ENCODE measurements at places on chromosomes 12 and 14. TPM values are rescaled to one million over a fixed set of nuclear protein-coding genes. Genes with fewer than 3 reads are reported as not detected.

GRCh38 chr14:106218174-106218573 is 691.8 kb downstream of the TMEM121 start:
- H3K27me3 ChIP-seq, result no peaks in the 10 kb centered on the region

GRCh38 chr14:55780156-55780946 is 200.3 kb downstream of the KTN1 start:
- no peaks in the 10 kb centered on the region for H3K27me3 ChIP-seq
- H3K4me1 ChIP-seq, result peaks cover 16% of the 10 kb centered on the region
- H3K4me3 ChIP-seq, result no peak overlapping the region
- H3K27ac ChIP-seq, result no peak overlapping the region
- no peaks in the 10 kb centered on the region for H3K36me3 ChIP-seq
- DNase-seq, result peak; percentile 74

GRCh38 chr12:19005257-19005801 is 124.2 kb upstream of the PLEKHA5 start:
- no peak for DNase-seq
- H3K27ac ChIP-seq, result no peak overlapping the region
- H3K27me3 ChIP-seq, result no peaks in the 10 kb centered on the region
- no peaks in the 10 kb centered on the region for H3K4me1 ChIP-seq
- H3K36me3 ChIP-seq, result no peaks in the 10 kb centered on the region
- no peak overlapping the region for H3K4me3 ChIP-seq

- no peaks in the 10 kb centered on the region for H3K27me3 ChIP-seq
- no peak overlapping the region for H3K4me3 ChIP-seq
- H3K4me1 ChIP-seq, result no peaks in the 10 kb centered on the region
- no peaks in the 10 kb centered on the region for H3K36me3 ChIP-seq
- no peak overlapping the region for H3K27ac ChIP-seq
Measured at GRCh38 chr12:130303781-130304180, 33.9 kb upstream of the PIWIL1 start.

- no peak overlapping the region for H3K4me3 ChIP-seq
- no peaks in the 10 kb centered on the region for H3K27me3 ChIP-seq
- no peaks in the 10 kb centered on the region for H3K36me3 ChIP-seq
- H3K4me1 ChIP-seq, result peaks cover 5% of the 10 kb centered on the region
- no peak for DNase-seq
Measured at GRCh38 chr14:37870632-37871346, 275.4 kb downstream of the TTC6 start.

DNA sequence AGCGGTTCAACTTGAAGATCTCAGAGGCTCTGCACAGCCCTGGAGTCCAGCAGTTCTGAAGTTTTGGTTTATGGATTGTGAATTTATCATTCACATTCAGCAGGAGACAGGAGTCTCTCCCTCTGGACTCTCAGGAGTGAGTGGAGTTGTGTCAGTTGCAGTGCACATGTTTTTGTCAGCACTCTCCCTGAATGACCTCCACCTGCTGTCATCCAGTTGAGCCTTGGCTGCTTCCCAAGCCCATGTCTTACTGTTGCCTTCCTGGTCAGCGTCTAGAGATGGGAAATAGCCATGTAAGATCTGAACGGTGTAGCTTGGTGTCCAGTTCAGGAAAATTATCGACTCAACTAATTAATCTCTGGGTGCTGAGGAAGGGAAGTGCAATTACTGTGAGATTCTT is 133.2 kb downstream of the PRKCH start:
- H3K36me3 ChIP-seq, result peaks cover 19% of the 10 kb centered on the region
- H3K4me1 ChIP-seq, result no peaks in the 10 kb centered on the region
- H3K4me3 ChIP-seq, result no peak overlapping the region
- no peak overlapping the region for H3K27ac ChIP-seq
- no peaks in the 10 kb centered on the region for H3K27me3 ChIP-seq
- DNase-seq, result no peak

GRCh38 chr12:89134213-89134770 is 218.0 kb downstream of the DUSP6 start:
- no peaks in the 10 kb centered on the region for H3K27me3 ChIP-seq
- H3K4me3 ChIP-seq, result no peak overlapping the region
- no peak for DNase-seq
- H3K36me3 ChIP-seq, result no peaks in the 10 kb centered on the region
- H3K27ac ChIP-seq, result no peak overlapping the region

DNA sequence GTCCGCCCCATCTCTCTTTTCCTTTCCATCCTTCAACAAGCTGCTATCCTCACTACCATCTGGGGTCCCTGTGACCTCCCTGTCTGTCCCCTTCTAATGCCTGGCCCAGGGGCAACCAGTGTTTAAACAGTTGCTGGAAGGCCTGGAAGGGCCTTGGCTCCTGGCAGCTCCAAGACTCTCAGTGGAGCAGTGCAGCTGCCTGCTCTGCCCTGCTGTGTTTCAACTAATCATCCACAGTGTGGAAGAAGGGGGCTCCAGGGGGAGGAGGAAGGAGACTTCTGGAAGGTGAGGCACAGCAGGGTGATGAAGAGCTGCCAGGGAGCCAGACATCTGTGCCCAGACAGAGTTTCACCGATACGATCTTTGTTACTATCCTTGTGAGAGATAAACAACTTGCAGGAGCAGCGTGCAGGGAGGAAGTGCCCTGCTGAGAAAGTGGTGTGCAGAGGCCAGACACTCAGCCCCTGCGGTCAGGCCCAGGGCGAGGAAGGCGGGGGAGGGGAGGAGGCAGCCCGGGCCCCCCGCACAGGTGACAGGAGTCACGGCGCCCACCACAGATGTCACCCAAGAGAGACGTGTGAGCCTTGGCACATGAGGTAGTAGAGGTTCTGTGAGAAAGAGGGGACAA is 1061.8 kb downstream of the BCL11B start:
- DNase-seq, result no peak
- no peaks in the 10 kb centered on the region for H3K4me1 ChIP-seq
- H3K27me3 ChIP-seq, result no peaks in the 10 kb centered on the region
- H3K4me3 ChIP-seq, result no peak overlapping the region
- no peak overlapping the region for H3K27ac ChIP-seq

- H3K27me3 ChIP-seq, result no peaks in the 10 kb centered on the region
- no peak for DNase-seq
- no peak overlapping the region for H3K4me3 ChIP-seq
- H3K36me3 ChIP-seq, result no peaks in the 10 kb centered on the region
- H3K4me1 ChIP-seq, result peaks cover 36% of the 10 kb centered on the region
Measured at GRCh38 chr12:46524778-46525177, 152.2 kb upstream of the SLC38A2 start.

GRCh38 chr12:41530441-41530840 is 342.3 kb downstream of the PDZRN4 start:
- no peak overlapping the region for H3K27ac ChIP-seq
- H3K36me3 ChIP-seq, result no peaks in the 10 kb centered on the region
- DNase-seq, result no peak
- no peak overlapping the region for H3K4me3 ChIP-seq

DNA sequence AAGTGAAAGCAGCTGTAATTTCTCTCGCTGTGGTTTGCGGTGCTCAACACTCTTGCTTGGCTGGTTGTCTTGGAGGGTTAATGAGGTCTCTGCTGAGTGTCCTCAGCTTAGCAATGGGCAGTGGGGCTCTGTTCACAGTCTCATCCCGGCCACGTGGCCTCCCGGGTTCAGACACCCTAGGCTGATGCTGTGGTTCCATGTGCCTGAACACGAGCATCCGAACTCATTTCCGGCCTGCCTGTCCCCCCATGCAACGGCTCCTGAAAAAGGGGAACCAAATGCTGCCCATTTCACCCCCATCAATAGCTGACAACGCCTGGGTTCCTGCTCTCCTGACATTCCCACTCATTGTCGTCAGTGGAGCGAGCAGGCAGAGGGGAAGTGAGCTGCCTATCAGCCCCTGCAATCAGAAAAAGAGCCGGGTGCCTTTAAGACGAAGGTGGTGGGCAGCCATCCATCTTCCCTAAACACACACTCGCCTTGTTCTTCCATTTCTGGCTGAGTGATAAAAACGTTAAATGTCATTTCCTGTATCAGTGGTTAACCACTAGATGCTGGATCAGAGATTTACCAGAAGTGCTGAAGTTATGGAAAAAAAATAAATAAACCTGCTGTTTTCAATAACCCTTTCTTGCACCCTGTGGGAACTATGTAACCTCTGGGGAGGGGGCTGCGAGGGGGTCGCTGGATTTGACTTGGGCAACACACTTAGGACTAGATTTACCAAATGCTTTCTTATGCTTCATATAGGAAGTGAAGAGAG is 60.3 kb upstream of the BCL2L14 start:
- DNase-seq, result no peak
- H3K27me3 ChIP-seq, result no peaks in the 10 kb centered on the region
- peak overlapping the region; percentile 28 for H3K4me3 ChIP-seq
- H3K36me3 ChIP-seq, result no peaks in the 10 kb centered on the region
- H3K27ac ChIP-seq, result no peak overlapping the region

- DNase-seq, result no peak
- H3K27me3 ChIP-seq, result no peaks in the 10 kb centered on the region
- no peaks in the 10 kb centered on the region for H3K4me1 ChIP-seq
- H3K4me3 ChIP-seq, result no peak overlapping the region
Measured at GRCh38 chr14:72699443-72699842, 194.5 kb downstream of the DPF3 start.

DNA sequence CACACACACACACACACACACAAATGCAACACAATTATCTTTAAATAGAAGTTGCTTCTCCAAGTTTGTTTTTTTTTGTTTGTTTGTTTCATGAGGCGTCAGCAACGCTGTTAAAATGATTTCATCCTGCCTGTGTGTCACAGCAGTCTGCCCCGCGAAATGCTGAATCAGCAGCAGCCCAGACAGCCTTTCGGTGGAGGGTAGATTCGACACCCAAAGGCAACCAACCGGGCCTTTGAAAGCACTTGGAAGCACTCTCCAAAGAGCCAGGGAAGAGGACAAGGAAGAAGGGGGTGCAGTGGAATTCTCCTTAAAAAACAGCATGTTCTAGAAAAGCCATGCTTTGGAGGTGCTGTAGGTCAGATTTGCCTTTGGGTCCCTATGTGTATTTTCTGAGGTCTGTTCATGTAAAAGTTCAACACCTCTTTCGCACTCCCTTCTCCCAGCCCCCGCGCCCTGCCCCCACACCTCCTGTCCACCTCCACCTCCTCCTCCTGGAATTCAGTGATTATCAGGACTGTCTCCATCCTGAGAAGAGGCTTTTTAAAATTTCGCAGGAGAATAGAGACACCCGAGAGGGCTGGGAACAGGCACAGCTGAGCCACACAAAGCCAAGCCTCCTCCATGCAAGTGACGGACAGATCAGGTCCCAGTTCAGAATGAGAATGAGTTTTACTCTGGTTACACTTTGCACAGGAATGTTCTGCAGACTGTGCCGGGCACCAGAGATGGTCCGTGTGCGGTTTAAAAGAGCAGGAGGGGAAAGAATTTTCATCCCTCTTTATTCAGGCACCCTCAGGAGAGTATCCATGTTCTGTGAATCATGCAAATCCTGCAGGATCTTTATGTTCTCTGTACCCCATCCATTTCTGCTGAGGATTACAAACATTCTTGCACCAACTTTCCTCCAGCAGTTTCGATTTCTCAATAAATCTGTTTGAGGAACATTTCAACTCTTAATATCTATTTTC is 177.9 kb downstream of the ETV6 start:
- H3K36me3 ChIP-seq, result no peaks in the 10 kb centered on the region
- no peak overlapping the region for H3K27ac ChIP-seq
- no peak for DNase-seq
- H3K27me3 ChIP-seq, result no peaks in the 10 kb centered on the region
- H3K4me1 ChIP-seq, result peaks cover 33% of the 10 kb centered on the region

DNA sequence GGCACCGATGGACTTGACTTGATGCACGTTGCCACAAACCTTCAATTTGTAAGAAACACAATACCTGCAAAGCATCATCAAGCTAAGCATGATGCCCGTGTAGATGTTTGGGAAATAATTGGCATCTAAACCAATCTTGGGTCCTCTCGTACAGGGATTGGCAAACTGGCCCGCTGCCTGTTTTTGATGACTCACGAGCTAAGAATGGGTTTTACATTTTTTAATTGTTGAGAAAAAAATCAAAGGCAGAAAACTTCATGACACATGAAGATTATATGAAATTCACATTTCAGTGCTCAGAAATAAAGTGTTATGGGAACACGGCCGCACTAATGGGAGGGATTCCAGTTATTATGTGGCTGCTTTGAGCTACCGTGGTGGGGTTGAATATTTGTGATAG is 10.9 kb downstream of the MTA1 start:
- H3K36me3 ChIP-seq, result no peaks in the 10 kb centered on the region
- H3K27me3 ChIP-seq, result no peaks in the 10 kb centered on the region
- H3K4me3 ChIP-seq, result no peak overlapping the region
- H3K27ac ChIP-seq, result no peak overlapping the region
- peaks cover 5% of the 10 kb centered on the region for H3K4me1 ChIP-seq

GRCh38 chr12:81798294-81798693 is 39.1 kb upstream of the PPFIA2 start:
- H3K4me1 ChIP-seq, result no peaks in the 10 kb centered on the region
- DNase-seq, result no peak
- no peak overlapping the region for H3K4me3 ChIP-seq
- H3K36me3 ChIP-seq, result no peaks in the 10 kb centered on the region
- H3K27me3 ChIP-seq, result no peaks in the 10 kb centered on the region

DNA sequence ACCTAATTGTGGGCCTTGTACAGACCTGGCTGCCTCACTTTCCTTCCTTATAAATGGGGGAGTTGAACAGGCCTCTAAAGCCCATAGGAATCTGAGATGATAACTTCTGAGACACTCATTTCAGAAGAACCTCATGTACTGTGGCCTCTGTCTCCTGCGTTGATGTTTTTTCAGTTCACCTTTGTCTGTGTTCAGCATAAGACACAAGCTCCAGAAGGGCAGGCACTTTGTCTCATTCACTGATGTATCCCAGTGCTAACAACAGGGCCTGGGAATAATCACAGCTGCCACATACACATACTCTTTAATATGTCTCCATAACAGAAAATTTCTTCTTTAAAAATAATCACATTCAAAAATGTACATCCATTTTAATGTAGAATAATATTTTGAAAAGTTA is 3.3 kb downstream of the FGD6 start:
- H3K4me1 ChIP-seq, result peaks cover 12% of the 10 kb centered on the region
- H3K36me3 ChIP-seq, result no peaks in the 10 kb centered on the region
- no peak overlapping the region for H3K4me3 ChIP-seq
- H3K27me3 ChIP-seq, result no peaks in the 10 kb centered on the region

GRCh38 chr14:89614009-89614691 is 197.1 kb upstream of the FOXN3 start:
- H3K36me3 ChIP-seq, result no peaks in the 10 kb centered on the region
- H3K27ac ChIP-seq, result no peak overlapping the region
- H3K4me1 ChIP-seq, result peaks cover 23% of the 10 kb centered on the region
- no peaks in the 10 kb centered on the region for H3K27me3 ChIP-seq
- no peak for DNase-seq
- H3K4me3 ChIP-seq, result no peak overlapping the region

RTL1 gene
- not detected for total RNA-seq

CCDC184 gene
- 1.2 TPM for total RNA-seq

KRT74 gene
- not detected for total RNA-seq

HIP1R gene
- 66.0 TPM for total RNA-seq

RAPGEF3 gene
- total RNA-seq, result 52.3 TPM

LYZ gene
- total RNA-seq, result 15.2 TPM

MYF6 gene
- total RNA-seq, result not detected

MMP17 gene
- 5.2 TPM for total RNA-seq

PRB2 gene
- not detected for total RNA-seq

GTF2H3 gene
- 21.1 TPM for total RNA-seq

TMEM121 gene
- total RNA-seq, result 9.3 TPM

PGAM5 gene
- 27.0 TPM for total RNA-seq

Data from vagina (tissue), 2 donors.